ENCODE measurements at places on chromosomes 4 and X.

DNA sequence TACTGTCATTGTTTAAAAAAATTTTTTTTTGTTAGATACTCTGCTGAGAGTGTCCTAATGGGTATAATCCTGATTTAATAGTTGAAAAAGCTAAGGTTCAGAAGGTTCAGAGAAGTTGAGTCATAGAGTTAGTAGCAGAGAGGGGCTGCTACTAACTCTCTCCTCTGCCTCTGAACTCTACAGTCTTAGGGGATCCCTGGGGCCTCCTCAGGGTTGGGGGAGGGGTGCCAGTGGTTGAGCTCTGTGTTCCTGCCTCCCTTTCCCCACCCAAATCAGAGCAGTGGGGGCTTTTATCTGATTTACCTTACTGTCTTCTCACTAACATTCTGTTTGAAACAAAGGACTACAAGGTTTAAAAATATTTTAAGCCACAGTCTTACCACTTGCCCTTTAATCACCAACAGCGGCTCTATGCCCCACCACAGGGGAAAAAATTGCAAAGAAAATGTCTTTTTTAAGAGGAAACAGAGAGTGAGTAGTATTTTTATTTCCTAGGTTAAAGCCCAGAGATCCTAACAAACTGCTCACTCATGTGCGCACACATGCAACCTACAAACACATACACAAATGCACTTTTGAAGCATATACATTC is 102.2 kb upstream of the ATP6AP2 start:
- DNase-seq = no peak

GRCh38 chr4:35652197-35652596 is 592.1 kb downstream of the ARAP2 start:
- no peak for DNase-seq

- peak; percentile 82 for DNase-seq
Measured at GRCh38 chr4:27100713-27101112, 240.1 kb downstream of the STIM2 start.

GRCh38 chrX:54721424-54721823 is 76.6 kb downstream of the ITIH6 start:
- DNase-seq = peak; percentile 77

DNA sequence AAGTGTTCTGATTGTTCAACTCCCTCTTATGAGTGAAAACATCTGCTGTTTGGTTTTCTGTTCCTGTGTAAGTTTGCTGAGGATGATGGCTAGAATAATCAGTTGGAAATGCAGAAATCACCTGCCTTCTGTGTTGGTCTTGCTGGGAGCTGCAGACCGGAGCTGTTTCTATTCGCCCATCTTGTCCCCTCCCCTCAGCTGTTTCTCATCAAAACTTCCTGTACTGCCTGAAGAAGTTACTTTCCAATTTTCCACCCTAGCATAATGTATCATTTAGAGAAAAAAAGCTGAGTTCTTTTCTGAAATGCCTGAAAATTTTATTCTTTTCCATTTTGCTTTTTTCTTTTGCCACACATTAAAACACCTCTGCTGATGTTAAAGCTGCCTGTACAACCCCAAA is 167.6 kb downstream of the TEX13A start:
- DNase-seq = no peak

- peak; percentile 42 for DNase-seq
Measured at GRCh38 chrX:136227948-136228838, 23.0 kb downstream of the MAP7D3 start.

DNA sequence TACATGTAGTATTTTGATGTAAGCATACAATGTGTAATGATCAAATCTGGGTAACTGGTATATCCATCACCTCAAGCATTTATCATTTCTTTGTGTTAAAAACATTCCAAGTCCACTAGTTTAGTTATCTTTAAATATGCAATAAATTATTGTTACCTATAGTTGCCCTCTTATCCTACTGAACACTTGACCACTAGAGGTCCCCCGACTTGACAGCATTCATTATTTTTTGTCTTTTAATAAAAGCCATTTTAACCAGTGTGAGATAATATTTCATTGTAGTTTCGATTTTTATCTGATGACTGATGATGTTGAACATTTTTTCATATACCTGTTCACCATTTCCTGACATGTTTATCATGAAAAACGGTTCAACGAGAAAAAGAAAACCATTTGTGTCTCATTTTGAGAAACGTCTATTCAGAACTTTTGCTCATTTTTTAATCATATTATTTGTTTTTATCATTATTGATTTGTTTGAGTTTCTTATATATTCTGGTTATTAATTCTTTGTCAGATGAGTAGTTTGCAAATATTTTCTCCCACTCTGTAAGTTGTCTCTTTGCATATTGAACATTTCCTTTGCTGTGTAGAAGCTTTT is 199.0 kb upstream of the CXXC4 start:
- peak; percentile 52 for DNase-seq

DNA sequence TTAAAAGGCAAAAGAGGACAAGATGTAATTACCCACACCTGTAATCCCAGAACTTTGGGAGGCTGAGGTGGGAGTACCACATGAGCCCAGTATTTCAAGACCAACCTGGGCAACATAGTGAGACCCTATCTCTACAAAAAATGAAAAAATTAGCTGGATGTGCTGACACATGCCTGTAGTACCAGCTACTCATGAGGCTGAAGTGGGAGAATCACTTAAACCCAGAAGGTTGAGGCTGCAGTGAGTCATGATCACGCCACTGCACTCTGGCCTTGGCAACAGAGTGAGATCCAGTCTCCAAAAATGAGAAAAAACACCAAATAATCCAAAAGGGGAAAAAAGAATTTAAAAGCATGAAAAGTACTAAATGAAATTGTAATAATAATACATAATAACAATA is 30.8 kb downstream of the NR0B1 start:
- DNase-seq = peak; percentile 25

DNA sequence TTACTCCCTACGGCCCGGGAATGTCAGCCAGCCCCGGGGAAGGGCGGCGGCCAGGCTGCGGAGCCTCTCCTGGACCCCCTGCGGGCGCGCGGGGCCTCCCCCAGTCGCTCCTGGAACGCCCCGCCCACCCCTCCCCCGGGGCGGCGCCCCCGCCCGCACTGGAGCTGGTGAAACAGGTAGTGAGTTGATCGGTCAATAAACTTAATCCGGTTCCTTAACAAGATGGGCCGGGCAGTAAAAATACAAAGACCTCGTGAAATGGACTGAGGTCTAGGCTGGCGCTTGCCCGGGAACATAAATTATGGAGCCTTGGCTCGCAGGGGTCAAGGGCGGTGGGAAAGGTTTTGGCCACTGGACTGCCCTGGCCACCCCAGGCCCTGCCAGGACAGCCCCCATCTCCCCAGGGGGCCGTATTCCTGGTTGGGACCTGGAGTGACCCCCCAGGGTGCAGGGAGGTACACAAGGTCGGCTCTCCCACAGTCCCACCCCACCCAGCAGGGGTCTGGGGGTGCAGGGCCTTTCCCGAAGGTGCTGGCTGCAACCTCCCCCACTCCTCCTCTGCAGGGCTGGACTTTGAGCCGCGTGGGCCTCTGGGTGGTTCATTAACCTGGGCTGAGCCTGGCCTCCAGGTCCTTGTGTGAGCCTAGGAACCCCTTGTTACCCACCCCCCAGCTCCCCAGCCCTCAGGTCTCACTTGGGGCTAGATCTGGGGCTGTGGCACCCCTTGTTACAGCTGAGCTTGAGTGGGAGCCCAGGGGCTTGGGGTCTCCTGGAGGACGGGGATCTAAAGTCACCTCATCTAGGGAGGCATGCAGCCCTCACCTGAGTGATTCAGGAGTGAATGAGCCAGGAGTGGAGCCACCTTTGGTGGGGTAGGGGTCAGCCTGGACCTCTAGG is 2.5 kb downstream of the FGFR3 start:
- no peak for DNase-seq

DNA sequence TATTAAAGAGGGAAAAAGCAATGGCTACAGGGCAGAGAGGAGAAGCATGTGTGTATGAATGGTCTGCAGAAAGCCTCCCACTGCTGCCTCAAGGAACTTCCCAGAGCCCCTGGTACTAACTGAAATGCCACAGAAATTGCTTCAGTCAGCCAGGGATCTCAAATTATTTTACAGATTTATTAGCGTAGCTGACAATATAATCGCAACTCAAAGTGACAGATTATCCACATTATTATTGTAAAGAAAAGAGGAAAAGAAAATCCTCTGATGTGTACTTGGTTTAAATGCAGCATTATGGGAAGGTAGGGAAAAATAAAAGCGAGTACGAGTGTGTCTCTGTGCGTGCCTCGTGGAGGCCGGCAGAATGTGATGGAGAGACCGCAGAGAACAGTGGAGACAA is 202.7 kb downstream of the DCLK2 start:
- no peak for DNase-seq

DNA sequence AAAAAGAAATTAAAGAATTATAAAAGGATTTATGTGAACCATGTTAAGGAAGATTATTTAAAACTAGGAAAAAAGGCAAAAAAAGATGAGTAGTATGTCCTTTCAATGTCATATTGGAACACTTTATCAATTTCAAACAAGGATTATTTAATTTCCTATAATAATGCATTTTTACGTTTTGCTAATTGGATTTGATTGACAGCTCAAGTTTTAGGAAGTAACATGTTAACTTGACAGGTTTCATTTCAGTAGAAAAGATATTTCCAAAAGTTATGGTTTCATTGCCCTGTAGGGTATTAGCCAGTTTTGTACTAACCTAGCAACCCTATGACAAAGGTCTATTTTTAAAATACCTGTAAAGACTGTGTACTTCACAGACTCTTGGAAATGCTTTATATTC is 379.6 kb upstream of the ZFP42 start:
- DNase-seq = no peak

GRCh38 chr4:165520086-165520485 is 141.3 kb downstream of the CPE start:
- DNase-seq = peak; percentile 76

All from epithelial cell of esophagus (primary cell).